ENCODE measurements at places on chromosomes 16 and 17.

DNA sequence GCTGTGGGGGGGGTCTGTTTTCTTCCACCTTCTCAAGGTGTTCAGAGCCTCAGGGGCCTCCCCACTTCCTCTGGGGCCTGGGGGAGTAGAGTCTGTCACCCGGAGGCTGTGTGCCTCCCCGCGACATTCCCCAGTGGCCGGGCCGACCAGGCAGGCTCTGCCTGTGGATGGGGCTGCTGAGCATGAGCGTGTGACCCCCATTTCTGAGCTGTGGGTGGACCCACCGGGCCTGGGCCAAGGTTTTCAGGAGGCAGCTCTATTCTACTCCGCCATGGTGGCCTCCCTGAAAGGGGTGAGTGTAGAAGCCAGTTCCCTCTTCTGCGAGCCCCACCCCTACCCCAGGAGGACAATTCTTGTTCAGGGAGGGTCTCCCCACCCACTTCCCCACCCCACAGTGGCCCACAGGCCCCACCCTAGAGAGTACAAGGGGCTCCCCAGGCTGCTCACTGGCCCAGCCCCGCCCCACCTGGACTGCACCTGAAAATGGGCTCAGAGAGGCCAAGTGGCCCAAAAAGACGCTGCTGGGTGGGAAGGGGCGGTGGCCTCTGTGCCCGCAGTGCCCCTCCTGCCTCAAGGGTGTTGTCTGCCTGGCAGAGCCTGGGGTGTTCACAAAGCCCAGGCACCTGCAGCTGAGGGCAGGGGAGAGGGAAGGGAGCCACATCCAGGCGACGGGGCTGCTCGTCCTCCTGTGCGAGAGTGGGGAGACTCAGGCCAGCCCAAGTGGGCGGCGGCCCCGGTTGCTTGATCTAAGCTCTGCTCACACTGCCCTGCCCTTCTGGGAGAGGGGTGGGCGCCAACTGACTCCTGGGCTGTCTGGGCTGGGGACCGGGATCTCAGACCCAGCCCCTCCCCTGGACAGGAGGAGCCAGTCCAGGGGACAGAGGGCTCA lies 1.3 kb downstream of the MSLN start:
- H3K27me3 ChIP-seq, result no peaks in the 10 kb centered on the region
- no peak for DNase-seq
- no peak overlapping the region for H3K4me3 ChIP-seq
- no peaks in the 10 kb centered on the region for H3K36me3 ChIP-seq
- no peak overlapping the region for H3K27ac ChIP-seq

- H3K36me3 ChIP-seq, result no peaks in the 10 kb centered on the region
- H3K27me3 ChIP-seq, result peaks cover 14% of the 10 kb centered on the region
- peak overlapping the region; percentile 73 for H3K4me3 ChIP-seq
- peaks cover 22% of the 10 kb centered on the region for H3K4me1 ChIP-seq
Measured at GRCh38 chr17:21452377-21453143, 76.4 kb downstream of the KCNJ12 start.

- no peaks in the 10 kb centered on the region for H3K36me3 ChIP-seq
- no peak overlapping the region for H3K27ac ChIP-seq
- DNase-seq, result no peak
- no peaks in the 10 kb centered on the region for H3K4me1 ChIP-seq
- peaks cover 10% of the 10 kb centered on the region for H3K27me3 ChIP-seq
Measured at GRCh38 chr16:65125322-65125721, 3.5 kb upstream of the CDH11 start.

GRCh38 chr17:29131814-29132682 lies 48.1 kb downstream of the MYO18A start:
- no peak overlapping the region for H3K4me3 ChIP-seq
- no peak for DNase-seq
- peaks cover 28% of the 10 kb centered on the region for H3K4me1 ChIP-seq
- H3K27ac ChIP-seq, result peak overlapping the region; percentile 30
- peaks cover 5% of the 10 kb centered on the region for H3K36me3 ChIP-seq

GRCh38 chr17:79132271-79133064 lies 57.8 kb downstream of the ENGASE start:
- no peak overlapping the region for H3K27ac ChIP-seq
- H3K4me1 ChIP-seq, result no peaks in the 10 kb centered on the region
- no peaks in the 10 kb centered on the region for H3K27me3 ChIP-seq
- H3K4me3 ChIP-seq, result no peak overlapping the region
- no peaks in the 10 kb centered on the region for H3K36me3 ChIP-seq
- DNase-seq, result no peak

DNA sequence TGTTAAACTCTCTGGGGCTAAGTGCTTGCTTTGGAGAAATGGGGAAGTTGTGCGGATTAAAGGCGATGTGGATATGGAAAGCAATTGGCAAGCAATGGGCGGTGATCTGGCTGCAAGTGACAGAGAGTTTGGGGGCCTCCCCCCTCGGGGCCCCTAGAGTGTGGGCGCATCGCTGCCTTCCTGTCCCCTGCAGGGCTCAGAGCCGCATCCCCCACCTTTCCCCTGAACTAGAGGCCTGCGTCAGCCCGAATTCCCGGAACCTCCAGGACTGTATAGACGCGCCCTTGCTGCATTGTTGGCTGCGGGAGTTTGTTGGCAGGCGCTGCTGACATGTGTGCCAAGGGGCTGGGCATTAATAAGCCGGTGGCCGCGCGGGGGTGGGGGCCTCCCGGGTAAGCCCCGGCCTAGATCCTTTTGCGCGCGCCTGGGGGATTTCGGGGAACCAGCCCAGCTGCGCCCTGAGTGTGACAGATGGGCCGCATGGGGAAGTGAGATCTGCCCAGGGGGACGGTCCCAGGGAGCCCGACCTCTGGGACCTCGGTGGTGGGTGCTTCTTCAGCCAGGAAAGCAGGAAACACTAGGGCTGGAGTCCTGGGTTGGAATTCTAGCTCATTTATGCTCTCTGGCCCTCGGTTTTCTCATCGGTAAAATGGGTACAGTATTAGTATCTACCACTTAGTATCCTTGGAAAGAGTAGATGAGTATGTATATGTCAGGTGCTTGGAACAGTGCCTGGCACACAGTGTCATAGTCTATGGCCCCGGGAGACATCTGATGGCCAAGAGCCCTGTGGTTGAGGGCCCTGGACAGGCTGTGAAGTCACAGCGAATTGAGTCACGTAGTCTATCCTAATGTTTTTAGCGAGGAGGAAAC lies 1.0 kb downstream of the EEF2K start:
- peaks cover 23% of the 10 kb centered on the region for H3K4me1 ChIP-seq
- H3K27me3 ChIP-seq, result peaks cover 1% of the 10 kb centered on the region
- H3K27ac ChIP-seq, result peak overlapping the region; percentile 27
- DNase-seq, result no peak

DNA sequence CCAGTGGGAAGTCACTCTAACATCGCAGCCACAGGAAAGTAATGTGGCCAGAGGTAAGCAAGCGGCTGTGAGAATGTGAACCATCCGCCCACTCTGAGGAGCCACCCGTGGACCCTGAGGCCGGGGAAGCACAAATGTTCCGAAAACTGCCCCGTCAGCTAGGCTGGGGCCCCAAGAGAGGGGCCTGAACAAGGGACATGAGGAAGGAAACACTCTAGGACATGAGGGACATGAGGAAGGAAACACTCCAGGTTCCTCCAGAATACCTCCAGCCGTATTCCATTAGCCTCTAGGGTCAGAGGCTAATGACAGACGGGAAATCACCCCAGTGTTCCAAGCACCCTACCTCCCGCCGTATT lies 317 bp downstream of the TEFM start:
- peak overlapping the region; percentile 92 for H3K4me3 ChIP-seq
- peak overlapping the region; percentile 95 for H3K27ac ChIP-seq
- H3K36me3 ChIP-seq, result peaks cover 8% of the 10 kb centered on the region

GRCh38 chr17:34352191-34352590 lies 4.1 kb upstream of the CCL13 start:
- H3K27ac ChIP-seq, result no peak overlapping the region
- DNase-seq, result no peak
- no peak overlapping the region for H3K4me3 ChIP-seq
- no peaks in the 10 kb centered on the region for H3K4me1 ChIP-seq

- no peak overlapping the region for H3K27ac ChIP-seq
- H3K4me3 ChIP-seq, result no peak overlapping the region
- H3K36me3 ChIP-seq, result no peaks in the 10 kb centered on the region
- DNase-seq, result no peak
Measured at GRCh38 chr16:85359147-85359822, 247.0 kb upstream of the CIBAR2 start.

- peak overlapping the region; percentile 1 for H3K27ac ChIP-seq
- DNase-seq, result no peak
- H3K36me3 ChIP-seq, result peaks cover 38% of the 10 kb centered on the region
- peaks cover 37% of the 10 kb centered on the region for H3K4me1 ChIP-seq
- no peaks in the 10 kb centered on the region for H3K27me3 ChIP-seq
Measured at GRCh38 chr16:84087466-84088151, 29.1 kb downstream of the MBTPS1 start.

- H3K4me3 ChIP-seq, result peak overlapping the region; percentile 92
- no peak for DNase-seq
- peaks cover 44% of the 10 kb centered on the region for H3K4me1 ChIP-seq
- H3K27me3 ChIP-seq, result peaks cover 8% of the 10 kb centered on the region
- H3K27ac ChIP-seq, result peak overlapping the region; percentile 91
Measured at GRCh38 chr17:39979016-39979670, 1.5 kb upstream of the PSMD3 start.

DNA sequence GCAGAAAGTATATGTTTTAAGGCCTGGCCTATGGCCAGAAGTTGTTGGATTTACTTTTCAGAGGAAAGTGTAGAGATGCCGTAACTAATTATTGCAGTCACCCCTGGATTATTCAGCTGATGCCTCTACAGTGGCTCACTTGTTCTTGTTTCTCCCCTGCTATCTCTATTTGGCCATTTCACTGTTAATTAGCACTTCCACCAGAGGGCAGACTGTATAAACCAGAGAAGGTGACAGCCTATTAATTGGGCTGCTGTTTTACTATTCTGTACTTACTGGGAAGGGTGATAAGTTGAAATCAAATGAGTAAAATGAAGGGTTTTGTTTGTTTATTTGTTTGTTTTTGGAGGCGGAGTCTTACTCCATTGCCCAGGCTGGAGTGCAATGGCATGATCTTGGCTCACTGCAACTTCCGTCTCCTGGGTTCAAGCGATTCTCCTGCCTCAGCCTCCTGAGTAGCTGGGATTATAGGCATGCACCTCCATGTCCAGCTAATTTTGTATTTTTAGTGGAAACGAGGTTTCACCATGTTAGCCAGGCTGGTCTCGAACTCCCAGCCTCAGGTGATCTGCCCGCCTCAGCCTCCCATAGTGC lies 66.0 kb downstream of the CDK12 start:
- no peak for DNase-seq
- H3K4me3 ChIP-seq, result no peak overlapping the region
- no peaks in the 10 kb centered on the region for H3K27me3 ChIP-seq
- no peaks in the 10 kb centered on the region for H3K4me1 ChIP-seq

DNA sequence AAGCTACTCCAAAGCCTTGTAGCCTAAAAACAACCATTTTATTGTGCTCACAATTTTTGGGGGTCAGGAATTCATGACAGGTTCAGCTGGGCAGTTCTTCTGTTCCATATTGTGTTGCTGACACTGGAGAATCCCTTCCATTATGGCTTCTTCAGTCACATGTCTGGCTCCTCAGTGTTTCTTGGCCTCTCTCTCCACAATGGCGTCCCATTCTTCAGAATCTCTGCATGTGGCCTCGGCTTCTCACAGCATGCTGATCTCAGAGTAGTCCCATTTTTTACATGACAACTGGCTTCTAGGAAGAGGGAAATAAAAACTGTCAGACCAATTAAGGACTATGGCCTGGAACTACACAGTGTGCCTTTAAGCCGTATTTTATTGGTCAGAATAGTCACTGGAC lies 49.7 kb downstream of the NF1 start:
- H3K27ac ChIP-seq, result no peak overlapping the region
- H3K27me3 ChIP-seq, result no peaks in the 10 kb centered on the region
- H3K4me1 ChIP-seq, result peaks cover 4% of the 10 kb centered on the region
- H3K4me3 ChIP-seq, result no peak overlapping the region
- peaks cover 11% of the 10 kb centered on the region for H3K36me3 ChIP-seq

DNA sequence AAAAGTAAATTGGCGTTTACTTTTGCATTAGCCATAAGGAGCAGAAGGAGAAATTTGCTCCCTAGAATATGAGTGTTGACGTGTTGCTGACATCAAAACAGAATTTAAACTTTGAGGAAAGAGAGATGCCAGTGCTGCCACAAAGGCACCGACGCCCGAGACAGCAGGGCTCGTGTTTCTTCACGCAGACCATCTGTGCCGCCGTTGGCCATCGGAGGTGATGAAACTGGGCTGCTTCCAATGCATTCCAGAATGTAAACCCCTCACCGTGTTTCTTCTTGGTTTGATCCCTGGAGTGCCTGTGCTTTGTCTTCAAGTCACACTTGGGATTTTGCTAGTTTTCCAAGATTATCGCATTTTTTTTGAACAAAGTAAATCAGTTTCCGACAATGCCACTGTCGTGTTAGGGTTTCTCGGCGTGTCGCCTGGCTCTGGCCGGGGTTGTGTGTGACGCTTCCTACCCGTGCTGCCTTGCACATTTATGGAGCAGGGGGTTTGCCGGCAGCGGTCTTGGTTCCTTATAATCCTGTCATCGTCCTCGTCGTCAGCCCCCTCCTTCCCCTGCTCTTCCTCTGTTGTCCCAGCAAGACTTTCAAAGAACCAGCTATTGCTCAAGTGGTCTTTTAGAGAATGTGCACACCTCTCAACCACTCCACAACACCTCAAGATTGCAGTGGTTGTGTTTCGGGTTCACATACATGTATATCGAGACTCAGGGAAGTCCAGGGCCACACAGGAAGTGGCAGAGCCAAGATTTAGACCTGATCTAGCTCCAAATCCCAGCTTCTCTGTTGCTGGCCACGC lies 103.9 kb downstream of the METRNL start:
- H3K36me3 ChIP-seq, result no peaks in the 10 kb centered on the region
- H3K4me3 ChIP-seq, result peak overlapping the region; percentile 65
- no peak for DNase-seq
- H3K27me3 ChIP-seq, result peaks cover 3% of the 10 kb centered on the region
- H3K27ac ChIP-seq, result peak overlapping the region; percentile 87

- H3K27ac ChIP-seq, result no peak overlapping the region
- no peaks in the 10 kb centered on the region for H3K36me3 ChIP-seq
- H3K4me3 ChIP-seq, result no peak overlapping the region
- H3K4me1 ChIP-seq, result no peaks in the 10 kb centered on the region
- no peak for DNase-seq
- H3K27me3 ChIP-seq, result no peaks in the 10 kb centered on the region
Measured at GRCh38 chr16:58046936-58047335, 21.4 kb downstream of the MMP15 start.

GRCh38 chr16:19520861-19521331 lies 1.0 kb downstream of the GDE1 start:
- DNase-seq, result no peak
- H3K36me3 ChIP-seq, result peaks cover 14% of the 10 kb centered on the region
- H3K27ac ChIP-seq, result peak overlapping the region; percentile 85
- peak overlapping the region; percentile 91 for H3K4me3 ChIP-seq

DNA sequence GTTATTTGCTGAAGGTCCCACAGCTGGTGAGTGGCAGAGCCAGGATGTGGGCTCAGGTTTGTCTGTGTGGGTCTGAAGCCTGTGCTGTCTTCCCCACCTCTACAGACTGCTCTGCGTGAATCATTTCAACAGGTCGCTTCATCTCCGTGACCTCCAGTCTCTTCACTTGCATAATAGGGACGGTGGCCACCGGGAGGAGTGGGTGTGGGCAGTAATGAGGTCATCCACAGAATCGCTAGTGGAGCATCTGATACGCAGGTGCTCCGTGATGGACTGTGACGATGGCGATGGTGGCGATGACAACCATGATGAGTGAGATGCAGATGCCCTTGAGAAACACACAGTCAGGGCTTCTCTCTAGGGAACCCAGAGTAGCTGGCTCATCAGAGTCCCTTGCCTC lies 120.2 kb downstream of the RAP1GAP2 start:
- peaks cover 56% of the 10 kb centered on the region for H3K4me1 ChIP-seq
- H3K36me3 ChIP-seq, result no peaks in the 10 kb centered on the region
- H3K27ac ChIP-seq, result peak overlapping the region; percentile 40
- peaks cover 11% of the 10 kb centered on the region for H3K27me3 ChIP-seq
- no peak overlapping the region for H3K4me3 ChIP-seq
